Esophagus muscularis mucosa (tissue), 4 donors: ENCODE measurements at places on chromosomes 4 and X. TPM values are rescaled to one million over a fixed set of nuclear protein-coding genes. Genes with fewer than 3 reads are reported as not detected.

The TMSB15A gene
- total RNA-seq: not detected

The OTUD6A gene
- not detected for total RNA-seq

- DNase-seq: no peak
These were observed 550 bp downstream of the ADGRA3 start for GRCh38 chr4:22515145-22515887.

GRCh38 chr4:138602664-138603063 is 360.5 kb upstream of the SLC7A11 start:
- no peak for DNase-seq

DNA sequence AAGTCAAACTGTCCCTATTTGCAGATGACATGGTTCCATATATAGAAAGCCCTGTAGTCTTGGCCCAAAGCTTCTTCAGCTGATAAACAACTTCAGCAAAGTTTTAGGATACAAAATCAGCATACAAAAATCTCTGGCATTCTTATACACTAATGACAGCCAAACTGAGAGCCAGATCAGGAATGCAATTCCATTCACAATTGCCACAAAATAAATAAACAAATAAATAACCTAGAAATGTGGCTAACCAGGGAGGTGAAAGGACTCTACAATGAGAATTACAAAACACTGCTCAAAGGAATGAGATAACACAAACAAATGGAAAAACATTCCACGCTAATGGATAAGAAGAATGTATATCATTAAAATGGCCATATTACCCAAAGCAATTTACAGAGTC is 52.9 kb upstream of the CXCL8 start:
- DNase-seq: no peak

- DNase-seq: no peak
These were observed 112.9 kb upstream of the IQCM start for GRCh38 chr4:149928507-149928906.

GRCh38 chrX:49627086-49627777 is 28.4 kb downstream of the GAGE1 start:
- DNase-seq: no peak

DNA sequence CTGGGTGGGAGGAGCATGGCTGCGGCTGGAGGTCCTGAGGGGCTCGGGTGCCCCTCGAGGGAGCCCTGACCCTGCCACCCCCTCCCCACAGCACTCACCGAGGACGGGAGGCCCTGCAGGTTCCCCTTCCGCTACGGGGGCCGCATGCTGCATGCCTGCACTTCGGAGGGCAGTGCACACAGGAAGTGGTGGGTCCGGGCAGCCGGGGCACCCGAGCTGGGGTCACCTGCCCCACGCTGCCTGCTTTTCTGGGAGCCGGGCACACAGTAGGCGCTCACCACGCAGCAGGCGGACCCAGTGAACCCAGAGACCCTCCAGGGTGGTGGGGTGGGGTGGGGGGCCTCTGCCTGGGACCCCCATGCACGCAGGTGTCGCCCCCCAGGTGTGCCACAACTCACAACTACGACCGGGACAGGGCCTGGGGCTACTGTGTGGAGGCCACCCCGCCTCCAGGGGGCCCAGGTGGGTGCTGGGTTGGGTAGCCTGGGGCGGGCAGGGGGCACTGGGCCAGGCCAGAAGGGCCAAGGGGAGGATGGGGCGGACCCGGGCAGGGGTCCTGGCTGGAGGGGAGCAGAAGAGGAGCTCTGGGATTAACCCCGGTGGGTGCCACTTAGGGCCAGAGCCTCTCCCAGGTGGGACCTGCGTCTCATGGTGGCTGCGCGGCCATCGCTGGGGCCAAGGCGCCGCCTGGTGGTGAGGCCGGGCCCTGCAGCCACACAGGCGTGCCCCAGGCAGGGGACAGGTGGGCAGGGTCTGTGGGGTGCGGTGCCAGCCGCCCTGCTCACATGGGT is 1.4 kb downstream of the HGFAC start:
- no peak for DNase-seq

DNA sequence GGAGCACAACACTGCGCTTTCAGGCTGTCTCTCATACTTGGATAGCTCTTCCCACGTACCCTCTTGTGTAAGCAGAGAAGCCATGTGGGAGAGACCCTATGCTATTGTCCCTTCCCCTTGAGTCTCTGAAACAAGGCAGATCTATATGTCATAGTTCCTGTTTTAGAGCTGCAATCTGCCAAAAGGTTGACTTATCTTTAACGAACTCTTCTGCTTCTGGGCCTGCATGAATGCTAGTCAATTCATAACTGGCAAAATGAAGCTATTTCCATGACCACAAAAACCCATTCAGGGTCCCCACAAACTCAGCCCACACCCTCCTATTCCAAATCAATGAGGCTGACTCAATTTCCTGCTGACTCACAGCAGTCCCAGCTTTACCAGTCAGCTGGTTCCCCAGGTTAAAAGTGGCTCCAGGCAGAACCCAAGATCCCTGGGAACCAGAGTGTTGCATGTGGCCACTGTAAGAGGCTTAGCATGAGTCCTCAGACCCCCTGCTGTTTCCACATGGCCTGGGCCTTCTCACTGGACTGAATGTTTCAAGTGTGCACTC is 25.3 kb upstream of the SOD3 start:
- DNase-seq: peak; percentile 78

DNA sequence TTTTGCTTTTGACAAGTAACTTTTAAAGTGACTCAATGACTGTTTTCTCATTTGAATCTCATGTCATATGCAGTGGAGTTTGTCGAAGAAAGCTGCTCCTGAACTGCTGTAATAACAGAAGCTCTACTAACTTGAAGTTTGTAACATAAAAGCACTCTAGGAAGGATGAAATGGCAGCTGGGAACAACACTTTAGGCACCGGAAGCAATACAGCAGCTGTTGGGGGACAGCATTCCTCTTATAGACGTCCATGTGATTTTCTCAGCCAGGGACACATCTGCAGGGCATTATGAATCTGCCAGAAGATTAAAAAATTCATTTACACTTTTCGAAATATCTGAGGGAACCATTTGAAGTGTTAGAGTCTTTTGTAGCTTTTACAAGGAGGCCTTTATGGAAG is 1035.8 kb downstream of the ADGRL3 start:
- DNase-seq: no peak

DNA sequence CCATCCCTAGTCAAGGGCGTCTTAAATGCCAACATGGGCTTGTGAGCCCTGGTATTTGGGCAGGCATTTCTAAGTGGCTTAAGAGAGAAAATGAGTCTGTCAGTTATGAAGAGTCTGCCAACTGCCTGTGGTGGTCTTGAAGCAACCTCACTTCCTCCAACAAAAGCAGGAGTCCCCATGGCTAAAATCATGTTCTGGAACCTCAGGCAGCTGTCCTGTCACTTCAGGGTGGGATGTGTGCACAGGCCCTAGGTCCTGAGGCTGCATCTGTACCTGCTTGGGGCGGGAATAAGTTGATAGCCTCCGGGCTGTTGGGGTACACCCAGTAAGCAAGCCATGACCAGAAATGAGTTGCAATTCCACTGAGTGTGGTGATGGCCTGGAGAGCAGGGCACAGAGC is 115.0 kb upstream of the SCML1 start:
- no peak for DNase-seq

DNA sequence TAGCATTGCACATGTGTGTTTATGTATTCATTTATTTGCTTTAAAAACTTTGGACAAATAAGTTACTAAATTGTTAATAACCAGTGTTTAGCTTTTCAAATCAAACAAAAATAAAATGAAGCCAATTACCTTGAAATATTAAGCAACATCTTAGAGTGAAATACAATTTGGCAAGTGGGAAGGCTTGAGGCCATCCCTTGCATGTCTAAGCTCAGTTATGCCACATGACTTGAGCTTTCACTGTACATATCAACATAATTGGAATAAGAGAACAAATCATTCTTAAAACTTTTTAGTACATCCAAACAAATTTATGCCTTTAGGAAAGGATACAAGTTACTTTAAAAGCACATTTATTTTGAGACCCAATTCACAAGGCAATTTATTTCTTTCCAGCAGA is 640.6 kb downstream of the SPRY1 start:
- DNase-seq: no peak

- DNase-seq: no peak
These were observed 307.2 kb upstream of the NR3C2 start for GRCh38 chr4:148749403-148749802.

- DNase-seq: no peak
These were observed 76.4 kb upstream of the DCLK2 start for GRCh38 chr4:150001815-150002214.

DNA sequence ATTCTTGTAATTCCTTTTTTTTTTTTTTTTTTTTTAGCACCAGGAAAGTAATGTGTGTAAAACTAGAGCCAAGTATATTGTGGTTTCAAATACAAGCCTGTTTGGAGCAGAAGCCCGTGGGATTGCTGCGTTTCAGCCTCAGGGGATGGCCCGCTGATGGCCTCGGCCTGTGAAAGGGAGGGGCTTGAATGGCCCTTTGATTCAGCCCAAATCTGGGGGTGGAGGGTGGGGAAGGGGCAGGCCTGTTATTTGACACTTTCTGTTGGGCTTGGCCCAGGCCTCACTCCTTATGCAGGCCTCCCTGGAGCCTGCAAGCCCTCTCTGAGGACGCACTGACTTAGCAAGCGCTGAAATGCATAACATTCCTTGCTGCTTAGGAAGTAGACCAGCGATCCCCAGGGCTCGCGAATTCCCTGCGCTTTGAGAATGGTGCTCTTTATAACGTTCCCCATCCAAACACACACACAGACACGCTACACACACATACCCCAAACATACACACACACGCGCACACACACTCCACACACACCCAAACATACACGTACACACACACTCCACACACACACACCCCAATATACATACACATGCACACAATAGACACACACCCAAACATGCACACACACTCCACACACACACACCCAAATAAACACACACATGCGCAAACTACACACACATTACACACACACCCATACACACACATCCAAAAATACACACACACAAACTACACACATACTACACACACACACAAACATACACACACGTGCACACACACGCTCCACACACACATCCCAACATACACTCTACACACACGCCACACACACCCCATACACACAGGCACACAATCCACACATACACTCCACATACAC is 29.6 kb downstream of the TLR10 start:
- DNase-seq: peak; percentile 93

DNA sequence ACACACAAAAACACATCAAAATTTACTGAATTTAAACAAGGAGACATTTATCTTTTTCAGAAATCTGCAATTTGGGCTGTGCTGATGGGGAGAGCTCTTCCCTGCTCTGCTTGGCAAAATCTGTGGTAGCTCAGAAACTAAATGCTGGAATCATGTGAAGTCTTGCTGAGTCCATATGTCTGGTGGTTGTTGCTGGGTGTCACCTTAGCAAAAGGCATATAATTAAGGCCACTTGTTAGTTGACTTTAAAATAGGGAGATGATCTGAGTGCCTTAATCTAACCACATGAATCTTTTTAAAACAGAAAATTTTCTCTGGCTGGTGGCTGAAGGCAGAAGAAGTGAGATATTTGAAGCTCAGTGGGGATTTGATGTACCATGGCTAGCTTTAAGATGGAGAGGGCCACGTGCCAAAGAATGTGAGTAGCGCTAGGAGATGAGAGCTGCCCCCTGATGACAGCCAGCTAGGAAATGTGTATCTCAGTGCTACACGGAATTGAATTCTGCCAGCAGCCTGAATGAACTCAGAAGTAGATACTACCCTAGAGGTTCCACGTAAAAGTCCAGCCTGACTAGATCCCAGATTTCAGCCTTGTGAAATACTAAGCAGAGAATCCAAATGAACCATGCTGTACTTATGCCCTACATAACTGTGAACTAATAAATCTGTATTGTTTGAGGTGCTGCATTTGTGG is 7.6 kb upstream of the GUF1 start:
- no peak for DNase-seq

DNA sequence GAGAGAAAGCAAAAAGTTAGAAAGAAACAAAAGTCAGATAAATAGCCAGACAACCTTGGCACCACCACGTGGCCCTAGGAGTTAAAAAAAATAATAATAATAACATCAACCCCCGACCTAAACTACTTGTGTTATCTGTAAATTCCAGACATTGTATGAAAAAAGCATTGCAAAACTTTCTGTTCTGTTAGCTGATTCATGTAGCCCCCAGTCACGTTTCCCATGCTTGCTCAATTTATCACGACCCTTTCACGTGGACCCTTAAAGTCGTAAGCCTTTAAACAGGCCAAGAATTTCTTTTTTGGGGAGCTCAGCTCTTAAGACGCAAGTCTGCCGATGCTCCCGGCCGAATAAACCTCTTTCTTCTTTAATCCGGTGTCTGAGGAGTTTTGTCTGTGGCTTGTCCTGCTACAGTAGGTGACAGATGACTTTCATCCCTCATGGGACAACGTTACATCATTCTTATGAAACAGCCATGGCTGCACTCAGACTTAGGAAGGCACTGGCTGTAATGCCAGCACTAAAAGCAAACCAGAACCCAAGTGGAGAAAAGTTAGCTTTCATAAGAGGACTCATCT is 520 bp downstream of the ACOX3 start:
- no peak for DNase-seq

DNA sequence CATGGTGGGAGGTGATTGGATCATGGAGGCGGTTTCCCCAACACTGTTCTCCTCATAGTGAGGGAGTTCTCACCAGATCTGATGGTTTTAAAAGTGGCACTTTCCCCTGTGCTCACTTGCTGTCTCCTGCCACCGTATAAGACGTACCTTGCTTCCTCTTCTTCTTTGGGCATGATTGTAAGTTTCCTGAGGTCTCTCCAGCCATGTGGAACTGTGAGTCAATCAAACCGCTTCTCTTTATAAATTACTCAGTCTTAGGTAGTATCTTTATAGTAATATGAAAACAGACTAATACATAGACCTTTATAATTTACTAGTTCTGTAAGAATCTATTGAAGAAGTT is 82.5 kb upstream of the PITX2 start:
- no peak for DNase-seq

DNA sequence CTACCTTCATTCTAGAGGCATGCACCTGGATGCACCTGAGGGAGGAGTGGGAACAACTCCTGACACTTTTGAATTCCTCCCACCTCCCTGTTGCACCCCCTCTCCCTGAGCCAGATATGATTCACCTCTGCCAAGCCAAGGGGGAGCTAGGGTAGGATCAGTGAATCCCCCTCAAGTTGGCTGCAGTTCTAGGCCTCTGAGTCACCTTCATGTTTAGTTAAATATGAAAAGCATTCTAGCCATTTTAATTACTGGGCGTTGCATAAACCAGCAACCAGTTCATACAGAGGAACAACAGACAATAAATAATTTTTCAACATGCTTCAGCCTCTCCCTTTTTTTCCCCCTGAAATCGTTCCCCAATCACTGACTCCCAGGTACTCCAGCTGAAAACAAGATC is 1440.2 kb downstream of the ADGRL3 start:
- no peak for DNase-seq
